Fibroblast of the conjunctiva (primary cell): ENCODE measurements at places on chromosomes 6 and 20.

GRCh38 chr6:135820340-135820739 lies 31.2 kb upstream of the PDE7B start:
- DNase-seq = no peak

DNA sequence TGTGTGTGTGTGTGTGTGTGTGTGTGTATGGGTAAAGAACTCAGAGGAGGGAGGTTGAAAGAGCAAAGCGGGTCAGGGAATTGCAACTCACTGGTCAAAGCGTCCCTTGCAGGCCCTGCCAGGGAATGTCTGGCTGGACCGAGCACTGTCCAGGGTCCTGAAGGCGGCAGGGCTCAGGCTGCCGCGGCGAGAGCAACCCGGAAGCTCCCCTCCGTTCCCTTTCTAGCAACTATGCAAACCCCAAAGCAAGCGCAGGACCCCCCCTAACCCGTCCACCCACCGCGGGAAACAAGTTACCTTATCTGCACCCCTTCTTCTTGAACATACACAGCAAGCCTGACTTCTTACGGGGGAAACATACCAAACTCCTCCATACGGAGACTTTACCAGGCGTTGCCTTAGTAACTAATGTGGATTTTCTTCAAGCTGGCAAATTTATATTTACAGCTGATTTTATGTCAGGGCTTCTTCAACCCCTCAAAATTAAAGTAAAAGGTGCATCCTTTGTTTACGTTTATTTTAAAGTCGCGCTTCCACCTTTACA lies 538 bp upstream of the GRM1 start:
- peak; percentile 17 for DNase-seq

DNA sequence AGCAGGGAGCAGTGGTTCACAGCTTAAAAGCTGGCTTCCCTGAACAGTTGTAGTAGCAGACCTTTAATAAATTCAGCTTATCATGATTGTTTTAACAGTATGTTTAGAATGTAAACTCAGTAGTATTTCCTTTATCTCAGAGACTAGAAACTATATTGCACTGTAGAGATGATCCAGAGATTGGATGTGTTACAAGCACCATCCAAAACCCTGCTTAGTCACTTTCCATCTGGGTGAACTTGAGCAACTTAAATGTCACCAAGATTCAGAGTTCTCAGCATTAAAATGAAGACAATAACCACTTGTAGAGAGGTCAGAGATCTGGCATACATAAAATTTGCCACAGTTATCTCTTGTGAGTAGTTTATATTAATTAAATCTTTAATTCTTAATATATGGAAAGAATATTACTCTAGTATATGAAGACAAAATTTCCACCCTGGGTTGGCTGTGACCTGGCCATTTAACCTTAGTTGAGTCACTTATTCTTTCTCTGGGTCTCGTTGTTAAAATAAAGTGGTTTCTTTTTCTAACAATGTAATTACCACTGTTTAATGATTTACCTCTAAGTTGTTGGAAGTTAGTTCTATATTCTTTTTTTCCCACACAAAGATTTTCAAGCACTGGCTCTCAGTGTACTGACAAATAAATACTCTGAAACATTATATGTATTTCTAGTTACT lies 239.2 kb upstream of the FKBP1C start:
- no peak for DNase-seq

GRCh38 chr20:63153254-63154221 lies 62.4 kb downstream of the YTHDF1 start:
- no peak for DNase-seq

- DNase-seq = no peak
These were observed 108.8 kb downstream of the AIG1 start for GRCh38 chr6:143169440-143169839.

DNA sequence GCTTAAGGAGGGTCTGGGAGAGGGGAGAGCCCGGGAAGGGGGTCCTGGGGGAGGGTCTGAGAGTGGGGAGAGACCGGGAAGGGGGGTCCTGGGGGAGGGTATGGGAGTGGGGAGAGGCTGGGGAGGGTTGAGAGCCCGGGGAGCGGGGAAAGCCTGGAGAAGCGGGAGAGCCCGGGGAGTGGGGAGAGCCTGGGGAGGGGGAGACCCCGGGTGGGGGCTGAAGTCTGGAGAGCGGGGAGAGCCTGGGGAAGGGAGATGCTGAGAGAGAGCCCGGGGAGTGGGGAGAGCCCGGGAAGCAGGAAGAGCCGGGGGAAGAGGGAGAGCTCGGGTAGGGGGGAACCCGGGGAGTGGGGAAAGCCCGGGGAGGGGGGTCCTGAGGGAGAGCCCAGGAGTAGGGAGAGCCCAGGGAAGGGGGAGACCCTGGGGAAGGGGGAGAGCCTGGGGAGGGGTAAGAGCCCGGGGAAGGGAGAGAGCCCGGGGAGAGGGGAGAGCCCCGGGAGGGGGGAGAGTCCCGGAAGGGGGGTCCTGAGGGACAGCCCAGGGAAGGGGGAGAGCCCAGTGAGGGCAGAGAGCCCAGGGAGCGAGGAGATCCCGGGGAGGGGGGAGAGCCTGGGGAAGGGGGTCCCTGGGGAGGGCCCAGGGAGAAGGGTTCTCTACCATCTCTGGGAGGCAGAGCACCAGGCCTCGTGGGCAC lies 148.5 kb downstream of the SYNDIG1 start:
- no peak for DNase-seq

- DNase-seq = no peak
These were observed 39.7 kb upstream of the CLVS2 start for GRCh38 chr6:122956376-122956775.

GRCh38 chr20:1671891-1672669 lies 14.5 kb upstream of the SIRPG start:
- DNase-seq = no peak

DNA sequence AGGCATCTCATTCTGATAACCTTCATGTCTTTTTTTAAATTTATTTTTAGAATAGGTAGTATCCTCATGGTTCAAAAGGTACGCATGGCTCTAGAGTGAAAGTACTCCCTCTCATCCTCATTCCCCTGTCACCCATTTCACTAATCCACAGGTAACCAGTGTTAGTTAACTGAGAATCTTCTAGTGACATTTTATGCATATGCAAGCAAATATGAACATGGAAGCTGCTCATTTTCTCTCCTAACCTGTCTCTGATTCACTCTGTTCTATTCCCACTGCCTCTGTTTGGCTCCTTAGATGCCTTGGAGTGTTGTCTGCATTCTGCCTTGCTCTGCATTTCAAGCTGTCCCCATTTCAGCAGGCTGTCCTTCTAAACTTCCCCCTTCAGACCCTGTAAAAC lies 4.5 kb downstream of the NCOA7 start:
- DNase-seq = no peak

DNA sequence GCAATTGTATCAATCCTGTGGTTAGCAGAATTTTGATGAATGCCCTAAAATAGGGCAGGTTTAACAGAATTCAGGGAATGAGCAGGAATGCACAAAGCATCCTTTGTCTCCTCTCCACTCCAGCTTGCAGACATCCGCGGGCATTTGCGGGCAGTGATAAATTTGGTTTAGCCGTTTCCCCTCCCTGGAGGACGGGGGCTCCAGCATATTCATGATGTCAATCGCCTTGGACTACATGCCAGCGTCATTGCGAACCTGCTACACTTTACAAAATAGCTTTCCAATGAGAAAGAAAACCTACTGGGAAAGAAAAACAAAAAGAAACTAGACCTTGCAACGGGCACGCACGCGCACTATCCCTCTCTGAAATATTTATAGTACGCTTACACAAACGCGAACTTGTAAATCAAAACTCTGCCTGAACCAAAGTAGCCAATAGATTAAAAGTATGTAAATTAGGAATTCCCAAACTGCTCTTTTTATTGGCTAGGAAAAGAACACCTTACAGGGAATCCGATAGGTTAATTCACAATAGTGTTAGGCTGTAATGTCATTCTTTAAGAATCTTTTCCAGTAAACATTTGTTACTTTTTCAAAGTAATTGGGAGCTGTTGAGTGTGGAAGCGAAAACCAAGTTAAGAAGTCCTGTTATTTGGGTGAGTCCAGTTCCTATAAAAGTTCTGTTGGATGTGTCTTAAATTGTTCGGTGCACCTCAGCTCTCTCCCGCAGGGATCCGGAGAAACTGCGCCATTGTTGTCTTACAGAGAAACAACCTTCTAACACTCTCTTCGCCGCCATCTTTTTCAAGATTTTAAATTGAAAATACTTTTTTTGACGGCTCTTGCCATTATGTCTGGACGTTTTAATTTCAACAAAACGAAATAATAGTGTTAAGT lies 136.7 kb downstream of the HFE start:
- DNase-seq = peak; percentile 94

DNA sequence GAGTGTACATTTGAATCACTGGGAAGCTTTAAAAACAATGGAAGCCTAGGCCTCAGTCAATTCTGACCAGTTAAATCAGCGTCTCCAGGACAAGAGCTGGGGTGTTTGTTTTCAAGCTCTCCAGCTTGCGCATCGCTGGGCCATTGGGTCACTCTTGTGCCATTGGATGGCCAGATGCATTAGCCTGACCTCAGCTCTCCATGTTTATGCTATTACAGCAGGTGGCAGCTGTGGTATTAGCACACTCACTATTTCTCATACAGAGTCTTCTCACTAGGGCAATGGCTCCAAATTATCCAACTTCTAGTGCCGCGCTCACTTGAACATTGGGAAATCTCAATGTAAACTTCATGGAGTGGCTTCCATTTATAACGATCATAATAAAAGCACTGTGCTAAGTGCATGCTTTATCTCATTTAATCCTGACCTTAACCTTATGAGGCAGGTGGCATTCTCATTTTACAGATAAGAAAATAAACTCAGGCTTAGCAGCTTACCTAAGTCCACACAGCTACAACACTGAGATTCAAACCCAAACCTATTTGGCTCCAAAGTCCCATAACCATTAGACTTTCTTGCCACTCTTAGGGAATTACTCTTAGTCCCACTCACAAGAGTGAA lies 108.8 kb downstream of the PPP1R14C start:
- DNase-seq = no peak

DNA sequence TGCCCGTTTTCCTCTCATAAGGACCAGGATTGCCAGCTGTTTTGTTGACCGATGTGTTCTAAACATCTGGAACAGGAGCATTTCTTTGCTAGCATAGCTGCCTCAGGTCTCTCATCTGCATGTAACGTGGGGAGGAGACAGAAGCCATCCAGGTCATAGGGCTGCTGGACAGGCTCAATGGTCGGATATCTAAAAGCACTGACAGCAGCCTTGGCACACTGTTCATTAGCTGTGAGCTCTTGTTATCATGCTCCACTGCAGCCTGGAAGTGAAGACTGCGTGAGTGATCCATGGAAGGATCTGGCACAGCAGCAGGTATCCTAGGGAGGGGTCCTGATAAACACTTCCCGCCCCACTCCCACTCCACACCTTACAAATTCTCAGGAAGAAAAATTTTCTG lies 175.3 kb downstream of the LRFN2 start:
- DNase-seq = no peak

GRCh38 chr6:135188718-135189117 lies 7.6 kb downstream of the MYB start:
- no peak for DNase-seq

GRCh38 chr6:150601439-150601838 lies 1.8 kb downstream of the PLEKHG1 start:
- no peak for DNase-seq

DNA sequence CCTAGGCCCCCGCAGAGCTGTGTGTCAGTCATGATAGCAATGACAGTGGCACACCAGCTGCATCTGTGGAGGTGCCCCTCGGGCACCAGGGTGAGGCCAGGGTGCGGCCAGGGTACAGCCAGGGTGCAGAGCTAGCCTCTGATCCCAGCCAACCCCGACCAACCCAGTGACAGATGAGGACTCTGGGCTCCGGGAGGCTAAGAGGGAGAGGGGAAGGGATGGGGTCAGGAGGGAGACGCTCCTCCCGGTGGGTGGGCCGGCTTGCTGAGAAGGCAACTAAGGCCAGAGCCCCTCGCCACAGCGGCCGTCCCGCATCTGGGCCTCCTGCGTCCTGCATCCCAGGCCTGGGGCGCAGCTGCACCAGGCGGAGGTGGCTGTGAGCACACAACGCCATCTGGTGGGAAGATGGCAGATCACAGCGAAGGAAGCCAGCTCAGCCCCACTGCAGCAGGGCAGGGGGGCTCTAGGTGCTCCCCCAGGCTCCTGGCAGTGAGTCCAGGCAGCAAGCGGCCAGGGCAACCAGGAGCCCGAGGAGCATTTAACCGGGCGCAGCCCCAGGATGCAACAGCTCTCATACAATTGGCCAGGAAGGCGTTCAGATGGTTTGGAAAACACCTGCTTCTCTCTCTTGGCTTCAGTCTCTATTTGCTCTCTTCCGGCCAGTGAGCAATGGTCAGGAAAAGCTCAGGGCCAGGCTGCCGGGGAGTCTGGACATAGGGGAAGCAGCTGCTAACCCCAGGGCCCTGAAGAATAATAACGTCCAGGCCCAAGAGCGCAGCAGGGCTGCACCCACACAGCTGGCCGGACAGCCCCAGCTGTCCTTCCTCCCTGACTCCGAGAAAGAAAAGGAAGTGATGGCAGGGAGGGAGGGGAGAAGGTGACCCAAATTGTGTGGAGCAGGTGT lies 169.4 kb downstream of the TAF4 start:
- peak; percentile 14 for DNase-seq

DNA sequence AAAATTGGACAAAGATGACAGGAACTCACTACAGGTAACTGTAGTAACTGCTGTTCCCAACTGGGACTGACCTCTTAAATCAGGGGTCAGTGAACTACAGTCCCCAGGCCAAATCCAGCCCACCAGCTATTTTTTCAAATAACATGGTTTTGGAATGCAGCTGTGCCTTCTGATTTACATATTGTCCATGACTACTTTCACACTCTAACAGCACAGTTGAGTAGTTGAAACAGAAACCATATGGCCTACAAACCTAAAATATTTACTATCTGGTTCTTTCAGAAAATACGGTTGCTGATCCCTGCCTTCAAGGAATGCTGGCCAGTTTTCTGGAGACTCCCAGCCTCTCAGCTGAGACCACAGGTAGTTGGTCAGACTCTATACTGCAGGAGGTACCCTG lies 196.9 kb upstream of the PRND start:
- no peak for DNase-seq

- DNase-seq = no peak
These were observed 95.0 kb downstream of the TOX2 start for GRCh38 chr20:44009679-44009992.

DNA sequence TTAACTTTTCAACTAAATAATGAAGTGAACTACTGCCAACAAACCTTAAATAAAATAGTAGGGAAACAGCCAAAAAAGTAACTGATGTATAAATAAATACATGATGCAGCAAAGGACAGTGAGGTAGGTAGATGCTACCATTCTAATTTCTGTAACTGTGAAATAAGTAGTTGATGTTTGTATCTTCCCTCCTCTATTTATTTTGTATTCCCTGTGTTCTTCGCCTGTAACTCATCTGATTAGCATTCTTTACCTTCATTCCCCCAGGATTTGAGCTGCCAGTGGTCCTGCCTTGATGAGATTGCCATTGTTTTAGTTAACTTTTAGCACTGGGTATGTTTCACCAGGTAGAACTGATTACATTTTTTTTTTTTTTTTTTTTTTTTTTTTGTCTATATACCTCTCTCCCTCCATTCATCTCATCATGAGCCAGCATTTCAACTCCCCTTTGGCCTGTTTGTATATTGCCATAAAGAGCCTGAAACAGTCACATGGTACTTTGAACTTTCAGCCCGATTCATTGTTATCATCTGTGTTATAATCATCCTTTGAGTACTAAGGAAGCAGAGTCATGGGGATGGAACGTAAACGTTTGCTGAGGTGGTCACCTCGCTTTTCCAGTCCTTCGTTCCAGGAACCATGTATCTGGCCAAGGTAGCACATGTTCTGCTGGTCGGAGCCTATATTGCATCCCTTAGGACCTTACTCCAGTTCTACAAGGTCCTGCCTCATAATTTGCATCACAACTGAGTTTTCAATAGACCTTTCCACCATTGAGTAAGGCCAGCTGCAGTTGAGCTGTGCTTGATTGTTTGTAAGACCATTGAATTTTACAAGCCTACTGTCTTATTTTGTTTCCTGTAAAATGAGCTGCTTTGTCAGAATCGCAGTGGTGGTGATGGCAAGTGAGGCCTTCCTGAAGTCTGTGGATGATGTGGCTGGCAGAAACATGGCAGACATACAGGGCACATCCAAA lies 107.6 kb downstream of the JAG1 start:
- DNase-seq = no peak
